ENCODE measurements at places on chromosomes 7 and 10. TPM values are rescaled to one million over a fixed set of nuclear protein-coding genes. Genes with fewer than 3 reads are reported as not detected.

The HYAL4 gene
- total RNA-seq = not detected

The GIMAP1 gene
- 3.2 TPM for total RNA-seq

The CDHR3 gene
- total RNA-seq = 4.1 TPM

The NPSR1 gene
- total RNA-seq = not detected

The TMEM60 gene
- total RNA-seq = 11.6 TPM

All from tongue (tissue), 3 donors.